ENCODE measurements at places on chromosomes 4 and X.

DNA sequence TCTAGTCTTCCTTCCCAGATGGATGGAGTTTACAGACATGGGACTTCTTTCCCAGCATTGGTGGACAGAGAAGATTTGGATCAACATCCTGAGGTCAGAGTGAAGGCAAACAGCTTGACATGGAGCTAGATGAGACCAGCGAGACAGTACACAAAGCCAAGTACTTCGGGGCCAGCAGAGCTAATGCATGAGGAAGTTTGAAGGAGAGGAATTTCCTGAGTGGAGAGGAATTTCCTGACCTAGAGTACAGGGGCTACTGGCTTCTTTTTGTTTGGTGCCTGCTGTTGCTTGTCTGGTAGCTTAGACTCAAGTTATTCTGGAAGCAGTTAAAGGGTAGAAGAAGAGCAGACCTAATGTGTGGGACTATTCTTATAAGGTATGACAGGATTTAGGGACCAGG, 69.1 kb upstream of the EOLA2 start:
- no peak for DNase-seq

- DNase-seq: no peak
Measured at GRCh38 chrX:39650768-39651347, 446.9 kb downstream of the BCOR start.

- no peak for DNase-seq
Measured at GRCh38 chr4:82681754-82682153, 116.8 kb downstream of the SCD5 start.

DNA sequence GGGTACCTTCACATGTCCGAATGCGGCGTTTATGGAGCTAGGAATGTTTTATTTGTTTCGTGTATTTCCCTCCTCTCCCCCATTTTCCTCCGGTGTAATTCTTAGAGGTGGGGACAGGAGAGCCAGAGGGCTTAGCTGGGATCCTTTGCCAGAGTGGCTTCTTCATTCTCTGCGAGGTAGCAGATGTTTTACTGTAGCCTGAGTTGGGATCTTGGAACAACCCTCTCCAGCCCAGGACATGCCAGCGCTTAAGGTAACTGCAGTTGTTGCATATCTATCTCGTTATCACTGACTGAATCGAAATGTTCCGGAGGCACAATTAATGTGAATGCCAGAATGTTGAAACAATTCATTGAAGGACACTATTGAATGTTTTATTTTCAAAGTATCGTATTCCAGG, 59.0 kb upstream of the DYNLT3 start:
- no peak for DNase-seq

DNA sequence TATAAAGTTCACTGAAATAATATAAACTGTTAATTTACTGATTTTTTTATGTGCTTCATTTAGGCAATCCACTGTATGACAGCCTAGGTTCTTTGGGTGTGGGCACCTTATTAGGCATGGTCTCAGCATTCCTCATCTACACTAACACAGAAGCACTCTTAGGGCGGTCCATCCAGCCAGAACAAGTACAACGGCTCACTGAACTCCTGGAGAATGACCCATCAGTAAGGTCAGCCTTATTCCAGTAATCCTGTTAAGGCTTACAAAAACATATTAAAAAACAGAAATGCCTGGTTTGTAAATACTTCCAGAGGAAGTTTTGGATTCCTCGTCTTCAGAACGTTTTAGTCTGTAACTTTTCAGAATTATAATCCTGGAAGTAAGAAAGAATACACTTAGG, 80.1 kb downstream of the SLC30A9 start:
- no peak for DNase-seq

DNA sequence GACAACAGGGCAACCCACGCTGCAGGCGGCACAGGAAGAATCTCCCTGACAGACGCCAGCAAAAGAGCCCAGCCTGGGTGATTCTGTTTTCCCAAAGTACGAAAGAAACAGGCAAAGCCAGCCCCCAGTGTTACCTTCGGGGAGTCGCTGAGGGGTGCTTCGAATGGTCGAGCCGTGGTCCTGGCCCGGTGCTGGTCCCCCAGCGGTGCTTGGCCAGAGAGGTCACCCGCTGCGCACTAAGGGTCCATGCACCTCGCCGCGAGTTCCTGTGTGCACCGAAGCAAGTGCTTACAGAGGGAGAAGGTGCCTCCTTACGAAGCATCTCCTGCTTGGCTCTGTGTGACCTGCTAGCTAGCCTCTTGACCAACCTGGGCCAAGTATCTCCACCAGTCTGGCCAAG, 77.1 kb downstream of the HMX1 start:
- DNase-seq: no peak

- no peak for DNase-seq
Measured at GRCh38 chr4:139643042-139643895, 22.4 kb upstream of the MGST2 start.

- peak; percentile 73 for DNase-seq
Measured at GRCh38 chrX:101051549-101052302, at the start of gene TRMT2B. Gene TRMT2B, minus strand, starts transcription at chrX:101052111. Its CDS starts 9,822 bp downstream, at chrX:101042289.

- DNase-seq: no peak
Measured at GRCh38 chr4:111500858-111501257, 644.4 kb upstream of the FAM241A start.

GRCh38 chrX:80766916-80767315, 42.8 kb downstream of the BRWD3 start:
- DNase-seq: peak; percentile 2

Data from NCI-H345 (cell line).